ENCODE measurements at places on chromosomes 13 and 19. TPM values are rescaled to one million over a fixed set of nuclear protein-coding genes. Genes with fewer than 3 reads are reported as not detected.

DNA sequence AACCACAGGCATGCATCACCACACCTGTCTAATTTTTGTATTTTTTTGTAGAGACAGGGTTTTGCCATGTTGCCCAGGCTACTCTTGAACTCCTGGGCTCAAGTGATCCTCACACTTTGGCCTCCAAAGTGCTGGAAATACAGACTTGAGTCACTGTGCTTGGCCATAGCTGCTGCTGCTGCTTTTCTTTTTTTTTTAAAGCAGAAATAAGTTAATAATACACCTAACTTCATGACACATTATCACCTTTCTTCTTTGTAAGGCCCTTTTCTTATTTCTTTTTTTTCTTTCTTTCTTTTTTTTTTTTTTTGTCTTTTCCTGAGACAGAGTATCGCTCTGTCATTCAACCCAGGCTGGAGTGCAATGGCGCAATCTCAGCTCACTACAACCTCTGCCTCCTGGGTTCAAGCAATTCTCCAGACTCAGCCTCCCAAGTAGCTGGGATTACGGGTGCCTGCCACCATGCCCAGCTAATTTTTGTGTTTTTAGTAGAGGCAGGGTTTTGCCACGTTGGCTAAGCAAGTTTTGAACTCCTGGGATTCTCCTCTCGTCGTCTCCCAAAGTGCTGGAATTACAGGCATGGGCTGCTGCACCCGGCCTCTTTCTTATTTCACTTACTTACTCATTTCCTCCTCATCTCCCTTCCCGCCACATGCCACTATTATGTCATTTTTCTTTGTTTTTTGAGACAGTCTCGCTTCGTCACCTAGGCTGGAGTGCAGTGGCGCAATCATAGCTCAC lies 8.7 kb downstream of the SHKBP1 start:
- DNase-seq, result no peak

DNA sequence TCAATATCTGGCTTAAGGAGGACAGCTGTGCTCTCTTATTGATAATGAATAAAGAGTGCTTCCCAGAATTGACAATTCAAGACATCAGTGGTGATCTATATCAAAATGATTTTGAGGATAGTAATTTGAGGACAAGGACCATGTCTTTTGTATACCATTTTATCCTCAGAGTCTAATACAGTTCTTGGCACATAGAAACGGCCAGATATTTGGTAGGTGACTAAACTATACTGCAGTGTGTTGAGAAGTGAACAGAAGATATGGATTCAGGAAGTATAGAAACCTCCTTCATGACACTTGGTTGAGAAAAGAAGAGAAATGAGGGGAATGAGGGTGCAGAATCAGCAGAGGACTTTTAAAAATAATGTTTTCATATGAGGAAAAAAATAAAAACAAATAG lies 16.1 kb upstream of the LMO7 start:
- no peak for DNase-seq

- DNase-seq, result no peak
These were observed 254.1 kb downstream of the MZT1 start for GRCh38 chr13:72473321-72473720.

DNA sequence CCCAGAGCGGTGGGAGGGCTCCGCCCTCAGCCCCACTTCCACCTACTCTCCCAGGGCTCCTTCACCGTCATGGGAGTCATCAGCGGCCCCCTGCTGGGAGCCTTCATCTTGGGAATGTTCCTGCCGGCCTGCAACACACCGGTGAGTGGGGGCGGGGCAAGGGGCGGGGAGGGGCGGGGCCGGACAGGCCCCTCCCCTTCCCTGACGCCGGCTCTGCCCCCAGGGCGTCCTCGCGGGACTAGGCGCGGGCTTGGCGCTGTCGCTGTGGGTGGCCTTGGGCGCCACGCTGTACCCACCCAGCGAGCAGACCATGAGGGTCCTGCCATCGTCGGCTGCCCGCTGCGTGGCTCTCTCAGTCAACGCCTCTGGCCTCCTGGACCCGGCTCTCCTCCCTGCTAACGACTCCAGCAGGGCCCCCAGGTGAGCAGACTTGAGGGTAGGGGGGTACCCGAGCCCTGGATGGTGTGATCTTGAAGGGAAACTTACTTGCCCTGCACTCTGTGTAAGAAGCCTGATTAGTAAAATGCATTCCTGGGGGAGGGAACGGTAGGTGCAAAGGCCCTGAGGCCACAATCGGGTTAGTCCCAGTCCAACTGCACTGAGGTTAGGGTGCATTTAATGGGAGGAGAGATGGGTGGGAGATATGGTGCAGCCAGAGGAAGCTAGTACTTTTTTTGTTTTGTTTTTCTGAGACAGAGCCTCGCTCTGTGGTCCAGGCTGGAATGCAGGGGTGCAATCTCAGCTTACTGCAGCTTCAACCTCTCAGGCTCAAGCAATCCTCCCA lies 12.1 kb downstream of the SLC5A5 start:
- DNase-seq, result no peak

DNA sequence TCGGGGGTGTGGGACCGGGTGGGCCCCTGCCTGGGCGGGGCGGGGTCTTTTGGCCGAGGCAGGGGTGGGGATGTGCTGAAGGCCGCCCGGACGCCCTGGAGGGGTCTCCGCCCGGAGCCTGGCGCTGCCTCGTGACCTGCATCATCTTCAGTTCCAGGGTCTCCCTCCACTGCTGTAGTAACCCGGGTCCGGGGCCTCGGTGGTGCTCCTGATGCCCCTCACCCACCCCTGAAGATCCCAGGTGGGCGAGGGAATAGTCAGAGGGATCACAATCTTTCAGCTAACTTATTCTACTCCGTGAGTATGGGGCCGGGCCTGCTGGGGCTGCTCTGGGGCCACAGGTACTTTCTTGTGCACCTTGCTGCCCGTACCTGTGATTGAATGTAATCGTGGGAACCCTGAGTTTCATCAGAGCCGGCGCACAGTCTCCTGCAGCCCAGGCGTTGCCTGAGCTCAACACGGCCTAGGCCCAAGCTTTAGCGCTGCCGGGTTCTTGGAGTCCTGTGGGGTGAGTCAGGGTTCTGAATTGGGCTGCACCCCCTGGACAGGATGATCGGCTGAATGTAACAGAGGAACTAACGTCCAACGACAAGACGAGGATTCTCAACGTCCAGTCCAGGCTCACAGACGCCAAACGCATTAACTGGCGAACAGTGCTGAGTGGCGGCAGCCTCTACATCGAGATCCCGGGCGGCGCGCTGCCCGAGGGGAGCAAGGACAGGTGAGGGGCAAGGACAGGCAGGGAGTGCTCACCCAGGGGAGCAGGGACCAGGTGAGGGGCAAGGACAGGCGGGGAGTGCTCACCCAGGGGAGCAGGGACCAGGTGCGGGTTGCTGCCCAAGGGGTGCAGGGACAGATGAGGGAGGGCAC lies 10.5 kb downstream of the PEAK3 start:
- DNase-seq, result no peak

- DNase-seq, result no peak
These were observed 287.2 kb downstream of the FOXO1 start for GRCh38 chr13:40379196-40379595.

DNA sequence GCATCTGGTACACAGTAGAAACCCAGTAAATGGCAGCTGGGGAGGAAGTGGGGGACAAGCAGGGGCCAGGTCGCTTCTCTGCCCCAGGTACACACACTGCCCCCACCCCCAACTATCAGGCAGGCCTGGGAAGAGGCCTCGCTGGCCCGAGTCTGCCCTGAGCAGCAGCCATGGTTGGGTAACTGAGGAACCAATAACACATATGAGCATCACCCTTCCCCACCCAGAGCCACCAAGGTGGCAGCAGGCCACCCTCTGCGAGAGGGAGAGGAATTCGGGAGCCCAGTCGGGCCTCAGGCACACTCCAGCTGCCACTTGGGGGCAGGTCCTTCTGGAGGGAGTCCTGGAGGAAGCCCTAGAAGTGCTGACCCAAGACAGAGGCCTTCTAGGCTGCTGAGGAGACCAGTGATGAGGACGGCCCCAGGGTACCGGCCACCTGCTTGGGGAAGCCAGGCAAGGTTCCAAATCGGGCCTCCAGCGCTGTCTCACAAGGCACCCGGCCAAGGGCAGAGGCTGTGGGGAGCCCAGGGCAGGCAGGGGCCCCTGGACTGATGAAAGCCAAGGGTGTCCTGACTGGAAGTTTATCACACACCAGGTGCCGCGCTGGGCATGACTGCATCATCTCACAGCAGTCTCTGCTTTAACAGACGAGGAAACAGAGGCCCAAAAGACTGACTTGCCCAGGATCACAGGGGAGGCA lies 14.0 kb upstream of the KPTN start:
- DNase-seq, result no peak

DNA sequence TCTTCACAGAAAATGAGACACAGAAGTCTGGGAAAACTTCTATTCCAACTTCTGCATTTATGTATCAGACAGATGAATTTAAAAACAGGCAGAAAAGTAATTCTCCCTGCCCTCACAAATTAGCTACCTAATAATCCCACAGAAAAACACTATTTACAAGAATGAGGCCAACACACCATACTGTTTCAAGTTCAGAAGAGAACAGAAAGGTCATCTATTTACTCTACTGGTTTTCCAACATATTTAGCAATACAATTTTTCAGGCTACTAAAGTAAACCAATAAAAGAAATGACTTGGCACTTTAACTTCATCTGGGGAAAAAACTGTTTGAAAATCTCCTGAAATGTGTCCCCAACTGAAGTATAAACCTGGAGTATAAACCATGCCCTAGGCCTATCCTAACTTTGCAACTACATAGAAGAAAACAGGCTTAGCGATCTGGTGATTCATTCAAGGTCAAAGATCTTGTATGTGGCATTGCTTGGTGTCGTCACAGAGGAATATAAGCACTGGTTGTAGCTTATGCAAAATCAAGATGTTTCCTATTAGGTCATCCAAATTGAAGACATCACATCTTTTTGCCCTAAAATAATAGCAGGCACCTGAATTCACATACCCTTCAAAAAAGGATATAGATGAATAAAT lies 20.1 kb upstream of the EBPL start:
- no peak for DNase-seq

- DNase-seq, result no peak
These were observed 55.3 kb downstream of the SUCLA2 start for GRCh38 chr13:47945738-47946137.

DNA sequence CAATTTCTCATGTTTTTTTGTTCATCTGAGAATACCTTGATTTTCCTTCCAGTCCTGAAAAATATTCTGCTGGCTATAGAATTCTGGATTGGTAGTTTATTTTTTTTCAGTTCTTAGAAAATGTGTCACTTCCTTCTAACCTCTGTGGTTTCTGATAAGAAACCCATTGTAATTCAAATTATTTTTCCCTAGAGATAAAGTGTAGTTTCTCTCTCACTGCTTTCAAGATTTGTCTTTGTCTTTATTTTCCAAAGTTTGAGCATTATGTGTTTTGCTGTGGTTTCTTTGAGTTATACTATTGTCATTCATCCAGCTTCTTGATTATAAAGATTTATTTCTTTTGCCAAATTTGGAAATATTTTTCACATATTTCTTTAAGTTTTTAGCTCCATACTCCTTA lies 324.0 kb upstream of the SPRY2 start:
- DNase-seq, result no peak

- no peak for DNase-seq
These were observed 53.2 kb upstream of the USPL1 start for GRCh38 chr13:30564489-30564888.

- DNase-seq, result no peak
These were observed 1757.8 kb downstream of the PCDH9 start for GRCh38 chr13:65472336-65472735.

Gene KCNN1
- 0.17 TPM for total RNA-seq

Gene PLEKHF1
- 5.5 TPM for total RNA-seq

Gene CRX
- not detected for total RNA-seq

All from activated B cell treated with CpG ODN at 0.5 μM for 24 hours (primary cell).